ENCODE measurements at places on chromosomes 3 and 15. TPM values are rescaled to one million over a fixed set of nuclear protein-coding genes. Genes with fewer than 3 reads are reported as not detected.

Gene TLR9
- total RNA-seq = not detected

Gene SLC12A6
- total RNA-seq = 14.3 TPM

Gene ACOX2
- 1.7 TPM for total RNA-seq

Gene RLBP1
- total RNA-seq = not detected

Gene GADL1
- 0.32 TPM for total RNA-seq

Gene GASK1A
- total RNA-seq = not detected

Gene FBLN2
- total RNA-seq = 3.2 TPM

Gene TRH
- total RNA-seq = not detected

Gene MNS1
- total RNA-seq = 1.5 TPM

Gene GOLGA8J
- total RNA-seq = not detected

Gene CA12
- total RNA-seq = 0.65 TPM

Gene KLHL40
- not detected for total RNA-seq

Gene IQCF5
- not detected for total RNA-seq

Gene USP13
- total RNA-seq = 7.8 TPM

Gene CIP2A
- 29.9 TPM for total RNA-seq

Gene VWA5B2
- not detected for total RNA-seq

Gene FRMD5
- total RNA-seq = 29.0 TPM

Gene PLCB2
- total RNA-seq = 7.8 TPM

Gene LNP1
- 3.2 TPM for total RNA-seq

Gene STX19
- total RNA-seq = not detected

Gene AGBL1
- not detected for total RNA-seq

Gene CHL1
- total RNA-seq = not detected

Gene PDCD6IP
- 89.7 TPM for total RNA-seq

Gene FBXO40
- under 0.01 TPM for total RNA-seq

Gene CD200
- total RNA-seq = 1.6 TPM

Gene PRTG
- 2.9 TPM for total RNA-seq

Gene LRRK1
- 5.2 TPM for total RNA-seq

Gene ROPN1B
- total RNA-seq = not detected

Gene C3orf85
- total RNA-seq = not detected

Gene RGMA
- not detected for total RNA-seq

Gene GXYLT2
- total RNA-seq = 0.65 TPM

Gene OR5H6
- not detected for total RNA-seq

Gene ZNF860
- 0.61 TPM for total RNA-seq

Gene MAN2A2
- total RNA-seq = 14.0 TPM

Gene BFSP2
- total RNA-seq = not detected

Gene SMCO1
- not detected for total RNA-seq

Gene SLC9C1
- not detected for total RNA-seq

Gene CNTN6
- total RNA-seq = not detected

Gene FBN1
- 82.2 TPM for total RNA-seq
